Stimulated activated CD4-positive, alpha-beta T cell treated with anti-CD3 and anti-CD28 coated beads, Interleukin-2, amount 100 ng/mL, for 48 hours (primary cell): ENCODE measurements at places on chromosomes 2 and 18.

GRCh38 chr2:131155208-131155855 lies 50.2 kb downstream of the PLEKHB2 start:
- no peak for DNase-seq

- DNase-seq, result no peak
Measured at GRCh38 chr2:19360966-19361321, 2.5 kb upstream of the OSR1 start.

DNA sequence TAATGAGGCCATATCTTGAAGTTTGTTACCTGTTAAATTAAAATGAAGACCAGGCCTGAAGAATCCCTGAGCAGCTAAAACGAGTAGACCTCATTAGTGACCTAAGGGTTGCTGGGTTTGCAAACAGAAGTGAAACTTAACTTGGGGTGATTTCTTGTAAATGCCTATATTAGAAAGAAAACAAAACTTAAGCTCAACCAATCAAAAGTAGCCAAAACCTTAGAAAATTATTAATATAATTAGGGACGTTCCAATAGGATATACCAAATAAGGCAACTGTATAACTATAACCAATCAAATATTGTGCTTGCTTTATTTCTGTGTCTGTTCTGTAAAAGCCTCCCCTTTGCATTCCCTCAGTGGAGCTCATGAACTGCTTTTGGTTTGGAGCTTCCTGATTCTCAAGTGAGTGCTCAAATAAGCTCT lies 137.9 kb upstream of the VRK2 start:
- no peak for DNase-seq

GRCh38 chr2:228048838-228049490 lies 132.5 kb downstream of the SPHKAP start:
- no peak for DNase-seq

- no peak for DNase-seq
Measured at GRCh38 chr2:215940645-215941184, 72.6 kb downstream of the MREG start.

DNA sequence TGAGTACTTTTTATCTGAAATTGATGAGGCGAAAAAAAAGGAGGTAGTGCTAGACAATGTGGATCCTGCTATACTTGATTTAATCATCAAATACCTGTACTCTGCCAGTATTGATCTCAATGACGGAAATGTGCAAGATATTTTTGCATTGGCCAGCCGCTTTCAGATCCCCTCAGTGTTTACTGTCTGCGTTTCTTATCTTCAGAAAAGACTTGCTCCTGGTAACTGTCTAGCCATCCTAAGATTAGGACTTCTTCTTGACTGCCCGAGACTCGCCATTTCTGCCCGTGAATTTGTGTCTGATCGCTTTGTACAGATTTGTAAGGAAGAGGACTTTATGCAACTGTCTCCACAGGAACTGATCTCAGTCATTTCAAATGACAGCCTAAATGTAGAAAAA lies 453 bp downstream of the KLHL41 start:
- no peak for DNase-seq

DNA sequence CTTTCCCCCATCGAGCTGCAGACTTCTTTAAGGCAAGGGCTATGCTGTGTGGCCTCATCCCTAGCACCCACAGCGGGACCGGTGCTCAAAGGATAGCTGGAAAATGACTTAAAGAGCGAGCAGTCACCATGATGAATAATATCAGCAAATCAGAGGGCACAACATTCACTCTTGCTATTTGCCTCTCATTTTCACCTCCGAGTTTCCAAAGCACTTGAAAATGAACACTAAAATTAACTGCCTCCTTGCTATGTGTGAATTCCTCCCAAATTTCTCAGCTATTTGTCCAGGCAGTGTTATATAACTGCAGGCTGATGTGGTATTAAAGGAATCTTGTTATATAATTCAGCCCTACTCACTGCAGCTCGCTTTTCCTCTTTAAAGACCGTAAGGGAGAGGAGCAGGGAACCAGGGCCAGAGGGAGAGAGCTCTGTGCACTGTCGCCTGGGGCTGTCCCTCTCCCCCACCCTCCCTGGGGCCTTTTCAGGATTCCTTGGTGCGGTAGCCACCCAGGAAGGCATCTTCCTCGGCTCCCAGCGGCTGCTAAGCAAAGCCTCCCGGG lies 1.4 kb downstream of the CYS1 start:
- no peak for DNase-seq

- DNase-seq, result no peak
Measured at GRCh38 chr2:183656121-183656520, 531.9 kb downstream of the NUP35 start.

DNA sequence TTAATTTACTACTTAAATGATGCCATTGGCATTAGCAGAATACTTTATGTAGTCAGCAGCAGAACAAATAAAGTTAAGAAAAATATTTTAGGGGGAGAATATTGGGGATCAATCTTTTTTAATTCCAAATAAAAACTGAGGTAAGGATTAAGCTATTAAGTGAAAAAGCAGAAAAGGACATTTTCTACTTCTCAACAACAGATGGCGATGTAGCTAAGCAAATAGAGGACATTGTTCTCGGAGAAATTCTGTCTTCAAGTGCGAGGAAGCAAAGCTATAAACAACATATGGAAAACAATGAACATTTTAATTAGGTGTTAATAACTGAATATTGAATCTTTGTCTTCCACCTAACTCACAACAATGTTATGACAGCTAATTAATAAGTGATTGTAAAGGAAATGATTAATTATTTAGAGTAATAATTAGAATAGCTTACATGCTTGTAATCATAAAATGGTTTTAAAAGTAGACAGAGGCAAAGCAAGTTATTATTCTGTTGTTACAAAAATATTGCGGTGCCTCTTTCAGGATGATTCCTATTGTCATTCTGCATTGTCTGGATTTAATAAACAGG lies 32.9 kb upstream of the CCDC93 start:
- DNase-seq, result no peak

- DNase-seq, result no peak
Measured at GRCh38 chr2:171524018-171524401, 1.7 kb downstream of the CYBRD1 start.

GRCh38 chr2:170512266-170512665 lies 202.9 kb upstream of the SP5 start:
- no peak for DNase-seq

- no peak for DNase-seq
Measured at GRCh38 chr2:215137741-215138340, 585 bp downstream of the ABCA12 start.

DNA sequence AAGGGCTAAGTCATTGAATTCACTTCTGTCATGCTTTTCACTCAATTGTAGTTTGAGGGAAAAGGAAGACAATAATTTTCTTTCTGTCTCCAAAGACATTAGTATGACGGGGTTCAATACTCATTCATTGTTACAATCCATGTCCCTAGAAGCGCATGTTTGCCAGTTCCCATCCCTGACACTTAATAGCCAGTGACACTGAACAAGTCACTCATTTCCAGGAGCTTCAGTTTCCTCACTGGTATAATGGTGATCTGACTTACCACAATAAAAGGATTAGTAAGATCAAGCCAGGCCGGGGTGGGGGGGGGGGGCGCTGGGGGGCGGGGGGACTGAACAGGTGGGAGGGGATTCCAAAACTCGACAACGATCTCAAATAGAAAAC lies 144.8 kb upstream of the MAP3K20 start:
- DNase-seq, result no peak

GRCh38 chr2:102020596-102021170 lies 28.9 kb downstream of the IL1R2 start:
- DNase-seq, result peak; percentile 91

DNA sequence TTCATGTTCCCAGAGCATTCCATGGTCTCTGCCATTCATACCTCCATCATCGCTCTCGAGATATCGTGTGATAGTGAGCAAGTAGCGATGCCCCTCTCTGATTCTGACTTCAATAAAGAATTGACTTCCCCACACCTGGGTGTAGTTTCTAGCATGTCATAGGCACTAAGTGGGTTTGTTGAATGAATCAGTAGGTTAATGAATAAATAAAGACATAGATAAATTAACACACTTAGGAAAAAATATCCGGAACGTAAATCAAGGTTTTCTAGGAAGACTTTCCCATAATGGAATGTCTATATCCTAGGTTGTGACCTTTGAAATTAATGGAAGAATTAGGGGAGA lies 159.1 kb downstream of the DOCK10 start:
- no peak for DNase-seq

GRCh38 chr2:214379227-214379626 lies 31.6 kb upstream of the VWC2L start:
- no peak for DNase-seq

GRCh38 chr2:241358470-241358869 lies 2.4 kb downstream of the FARP2 start:
- DNase-seq, result no peak

- no peak for DNase-seq
Measured at GRCh38 chr2:134393075-134393461, 139.2 kb downstream of the MGAT5 start.

- DNase-seq, result no peak
Measured at GRCh38 chr2:222751238-222751637, 79.8 kb downstream of the MOGAT1 start.

- DNase-seq, result peak; percentile 19
Measured at GRCh38 chr18:54717673-54718407, 110.4 kb upstream of the RAB27B start.

- DNase-seq, result no peak
Measured at GRCh38 chr2:191543708-191544107, 134.2 kb upstream of the NABP1 start.

- DNase-seq, result peak; percentile 61
Measured at GRCh38 chr2:70069049-70069448, 18.2 kb upstream of the PCBP1 start.

GRCh38 chr2:83959266-83959665 lies 499.8 kb downstream of the SUCLG1 start:
- no peak for DNase-seq

DNA sequence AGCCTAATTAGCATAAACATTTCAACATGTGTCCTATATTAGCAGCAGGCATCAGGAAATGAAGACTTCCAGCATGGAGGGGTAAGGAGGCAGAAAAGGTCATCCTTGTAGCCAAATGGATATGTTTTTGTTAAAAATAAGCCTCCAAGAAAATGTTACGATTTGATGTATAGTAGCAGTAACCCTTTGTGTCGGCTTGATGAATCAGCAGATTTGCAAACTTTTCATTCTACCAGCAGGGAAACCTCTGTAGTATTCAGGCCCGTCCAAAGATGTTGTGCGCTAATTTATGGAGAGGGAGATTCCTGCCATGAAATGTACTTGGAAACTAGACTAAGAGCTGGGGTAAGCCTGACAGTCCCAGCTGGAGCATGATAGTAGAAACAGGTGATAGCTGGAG lies 780.8 kb upstream of the KLHL29 start:
- DNase-seq, result no peak

DNA sequence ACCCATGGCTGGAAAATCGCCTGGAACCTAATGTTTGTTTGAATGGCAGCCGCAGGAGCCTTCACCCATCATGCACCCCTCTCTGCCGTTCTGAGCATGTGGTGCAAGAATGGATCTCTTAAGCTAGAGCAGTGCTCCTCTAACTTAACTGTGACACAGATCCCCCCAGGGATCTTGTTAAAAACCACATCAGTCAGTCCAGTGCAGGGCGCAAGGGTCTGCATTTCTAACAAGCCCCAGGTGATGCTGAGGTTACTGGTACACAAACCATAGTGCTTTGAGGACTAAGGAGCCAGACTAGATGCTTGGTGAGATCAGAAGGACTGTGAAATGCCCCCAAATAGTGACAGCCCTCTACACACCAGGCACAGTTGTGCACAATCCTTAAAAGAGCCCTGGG lies 87.1 kb upstream of the KCTD1 start:
- no peak for DNase-seq

DNA sequence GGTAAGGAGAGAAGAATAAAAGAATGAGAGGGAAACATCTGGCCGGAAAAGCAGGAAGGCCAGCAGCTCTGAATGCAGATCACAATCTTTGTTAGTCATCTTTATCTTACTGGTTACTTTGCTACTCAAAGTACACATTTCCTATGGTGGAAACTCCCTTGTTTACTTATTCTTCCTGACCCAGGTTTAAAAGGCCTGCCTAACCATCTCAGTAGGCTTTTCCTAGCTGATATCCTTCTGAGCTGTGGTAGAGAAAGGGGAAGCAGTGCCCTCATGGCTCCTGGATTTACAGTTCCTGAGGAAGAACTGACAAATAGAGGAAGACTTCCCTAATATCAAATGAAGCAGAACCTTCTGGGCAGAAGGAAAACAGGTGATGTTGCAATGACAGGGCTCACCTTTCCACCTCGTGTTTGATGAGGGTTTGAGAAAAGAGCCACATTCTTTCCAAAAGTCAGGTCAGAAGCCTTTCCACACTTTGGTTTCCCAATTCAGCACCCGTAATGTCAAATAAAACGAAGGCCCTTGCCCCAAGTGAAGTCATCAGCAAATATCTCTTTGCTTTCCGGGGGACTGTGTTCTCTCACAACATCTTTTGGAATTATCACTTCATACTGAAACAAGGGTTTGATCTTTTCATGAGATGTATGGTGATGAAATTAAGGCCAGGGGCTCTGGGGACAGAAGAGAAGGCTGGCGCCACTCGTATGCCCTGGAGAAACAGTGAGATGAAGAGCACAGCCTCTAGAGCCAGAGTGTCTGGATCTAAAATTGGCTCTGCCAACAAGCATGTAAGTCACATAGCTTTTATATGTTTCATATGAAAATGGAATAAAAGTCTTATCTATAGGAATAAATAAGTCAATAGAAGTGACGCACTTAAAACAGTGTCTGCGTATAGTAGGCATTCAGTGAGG lies 26.7 kb upstream of the APOB start:
- no peak for DNase-seq

- peak; percentile 31 for DNase-seq
Measured at GRCh38 chr2:55519938-55520885, 694 bp downstream of the CFAP36 start.

GRCh38 chr18:24268784-24269550 lies 128.7 kb downstream of the OSBPL1A start:
- no peak for DNase-seq

DNA sequence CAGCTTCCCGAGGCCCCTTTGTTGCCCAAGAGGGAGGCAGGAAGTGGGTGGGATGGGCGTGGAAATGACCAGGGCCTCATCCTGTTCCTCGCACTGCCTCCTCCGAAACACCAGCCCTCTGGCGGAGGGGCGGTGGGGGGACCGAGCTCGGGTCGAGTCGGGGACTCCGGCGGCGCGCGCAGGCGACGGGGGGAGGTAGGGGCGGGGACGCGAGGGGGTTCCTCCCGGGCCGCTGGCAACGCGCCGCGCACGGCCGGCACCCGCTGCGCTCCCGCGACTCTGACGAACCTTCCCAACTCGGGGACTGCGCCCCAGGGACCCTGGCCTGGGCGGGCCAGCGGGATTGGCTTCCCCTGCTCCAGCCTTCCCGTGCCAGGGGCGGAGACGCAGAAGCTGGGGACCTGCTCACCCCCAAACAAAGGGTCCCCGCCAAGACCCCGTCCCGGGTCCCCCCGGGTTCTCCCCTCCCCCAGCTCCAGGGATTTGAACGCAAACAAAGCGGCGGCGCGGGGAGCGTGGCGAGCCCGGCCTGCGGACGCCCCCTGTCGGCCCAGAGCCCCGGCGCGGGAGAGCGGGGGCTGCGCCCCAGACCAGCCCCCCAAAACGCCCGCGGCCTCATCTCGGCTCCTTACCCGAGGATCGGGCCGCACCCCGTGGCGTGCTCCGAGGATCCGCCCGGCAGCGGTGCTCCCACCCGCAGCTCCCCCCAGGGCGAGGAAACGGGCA lies 1.2 kb downstream of the SEMA4C start:
- no peak for DNase-seq

GRCh38 chr18:77571743-77572142 lies 322.1 kb downstream of the GALR1 start:
- no peak for DNase-seq

- DNase-seq, result no peak
Measured at GRCh38 chr18:58389745-58390144, 239.1 kb downstream of the ALPK2 start.
